ENCODE measurements at places on chromosomes 13 and 19.

- DNase-seq = no peak
These were observed 84.0 kb upstream of the MTIF3 start for GRCh38 chr13:27534108-27534980.

DNA sequence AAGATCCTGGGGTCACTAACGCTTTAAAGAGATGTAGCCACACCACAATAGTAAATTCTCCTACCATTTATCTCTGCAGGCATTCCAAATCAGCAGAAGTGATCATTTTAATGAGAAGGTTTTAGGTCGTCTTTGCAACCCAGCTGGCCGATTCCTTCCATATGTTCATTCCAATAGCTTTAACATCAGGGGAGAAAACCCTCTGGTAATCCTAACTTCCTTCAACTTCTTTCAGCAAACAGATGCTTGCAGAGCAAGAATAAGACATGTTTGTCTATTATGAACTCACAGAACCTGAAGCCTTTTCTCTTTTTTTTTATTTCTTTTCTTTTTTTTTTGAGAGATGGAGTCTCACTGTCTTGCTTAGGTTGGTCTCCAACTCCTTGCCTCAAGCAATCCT, 498.6 kb upstream of the SLITRK1 start:
- no peak for DNase-seq

DNA sequence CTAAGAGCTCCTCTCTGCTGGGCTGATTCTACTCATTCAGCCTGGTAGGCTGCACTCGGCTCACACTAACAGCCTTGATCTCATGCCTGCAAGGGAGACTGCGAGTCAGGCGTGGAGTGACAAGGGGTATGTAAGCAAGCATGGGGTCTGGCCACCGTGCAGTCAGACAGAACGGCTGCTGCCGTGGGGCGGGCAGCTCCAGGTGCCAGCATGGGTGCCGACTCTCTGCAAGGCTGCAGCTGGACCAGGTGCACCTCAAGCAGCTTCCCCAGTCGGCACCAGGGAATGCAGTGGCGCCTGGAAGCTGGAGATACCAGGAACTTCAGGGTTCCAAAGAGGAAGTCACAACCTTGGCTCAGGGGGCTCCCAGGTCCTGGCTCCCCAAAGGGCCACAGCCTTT, 892.3 kb downstream of the OLFM4 start:
- no peak for DNase-seq

DNA sequence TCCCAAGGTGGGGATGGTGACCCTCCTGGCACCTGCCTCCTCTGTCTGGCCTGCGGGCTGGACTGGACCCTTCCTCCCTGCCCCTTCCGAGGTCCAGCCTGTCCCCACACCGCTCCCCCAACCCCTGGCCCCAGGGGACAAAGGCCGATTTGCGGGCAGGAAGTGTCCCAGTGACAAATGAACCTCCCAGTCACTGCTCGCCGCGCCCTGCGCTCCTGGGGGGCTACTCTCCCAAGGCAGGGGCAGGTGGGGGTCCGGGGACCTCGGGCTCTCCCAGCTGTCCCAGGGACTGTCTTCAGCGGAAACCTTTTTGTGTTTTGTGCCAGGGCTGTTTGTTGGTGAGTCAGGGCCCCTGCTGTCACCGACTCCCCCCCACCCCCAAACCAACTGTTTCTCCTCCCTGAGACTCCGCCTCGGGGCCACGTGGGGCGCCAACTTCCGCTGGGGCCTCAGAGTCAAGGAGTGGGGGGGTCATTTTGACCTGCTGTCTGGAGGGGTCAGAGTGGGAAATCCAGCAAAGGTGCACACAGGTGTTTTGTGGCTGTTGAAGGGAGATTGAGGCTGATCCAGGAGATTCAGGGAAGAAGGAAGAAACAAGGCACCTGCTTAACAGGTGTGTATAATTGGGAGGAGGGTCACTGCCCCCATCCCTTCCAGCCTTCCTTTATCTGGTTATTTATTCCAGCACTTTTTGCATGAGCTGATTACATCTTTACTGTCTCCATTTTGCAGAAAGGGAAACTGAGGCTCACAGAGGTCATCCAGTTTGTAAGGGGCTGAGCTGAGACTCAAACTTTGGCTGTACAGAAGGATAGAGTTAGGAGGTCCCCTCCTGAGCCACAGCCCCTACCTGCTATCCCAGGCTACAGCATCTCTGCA, 831 bp downstream of the PGPEP1 start:
- peak; percentile 64 for DNase-seq

DNA sequence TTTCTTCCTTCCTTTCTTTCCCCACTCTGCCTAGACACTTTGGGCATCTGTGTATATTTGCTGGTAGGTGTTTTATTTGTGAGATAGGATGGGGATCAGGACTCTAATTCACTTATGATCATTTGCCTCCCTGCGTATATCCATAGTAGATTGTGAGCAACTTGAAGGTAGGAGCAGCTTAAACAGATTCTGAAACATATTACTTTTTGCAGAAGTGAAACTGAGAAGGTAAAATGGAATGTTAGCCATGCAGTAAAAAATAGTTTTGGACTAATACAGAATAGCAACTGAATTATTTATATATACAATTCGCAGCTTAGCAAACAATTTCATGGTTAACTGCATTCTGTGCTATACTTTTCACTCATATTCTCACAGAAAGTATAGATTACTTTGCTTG, 38.7 kb downstream of the RNF6 start:
- no peak for DNase-seq

DNA sequence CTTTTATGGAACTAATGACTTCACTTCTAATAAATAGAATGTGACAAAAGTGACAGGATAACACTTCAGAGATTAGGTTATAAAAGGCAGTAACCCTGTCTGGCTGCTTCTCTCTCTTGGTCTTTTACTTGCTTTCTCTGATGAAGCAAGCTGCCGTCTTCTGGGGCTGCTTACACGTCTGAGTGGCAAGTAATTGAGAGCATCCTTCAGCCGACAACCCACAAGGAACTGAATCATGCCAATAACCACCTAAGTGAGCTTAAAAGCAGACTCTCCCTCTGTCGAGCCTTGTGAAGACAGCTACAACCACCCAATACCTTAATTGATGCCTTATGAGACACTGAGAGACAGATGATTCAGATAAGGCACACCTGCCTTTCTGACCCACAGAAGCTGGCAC, 1091.2 kb downstream of the SLITRK1 start:
- DNase-seq = no peak

GRCh38 chr19:46478356-46478986, 7.1 kb upstream of the PNMA8A start:
- DNase-seq = no peak

Data from urothelium cell line (cell line).